Stimulated activated CD4-positive, alpha-beta T cell treated with anti-CD3 and anti-CD28 coated beads, Interleukin-1b, Interleukin-23, amount 100 ng/mL, for 24 hours (primary cell): ENCODE measurements at places on chromosomes 6 and 20.

- no peak for DNase-seq
These were observed 135.2 kb upstream of the PREP start for GRCh38 chr6:105537981-105538578.

- no peak for DNase-seq
These were observed 331.5 kb downstream of the SYNE1 start for GRCh38 chr6:152305672-152306071.

DNA sequence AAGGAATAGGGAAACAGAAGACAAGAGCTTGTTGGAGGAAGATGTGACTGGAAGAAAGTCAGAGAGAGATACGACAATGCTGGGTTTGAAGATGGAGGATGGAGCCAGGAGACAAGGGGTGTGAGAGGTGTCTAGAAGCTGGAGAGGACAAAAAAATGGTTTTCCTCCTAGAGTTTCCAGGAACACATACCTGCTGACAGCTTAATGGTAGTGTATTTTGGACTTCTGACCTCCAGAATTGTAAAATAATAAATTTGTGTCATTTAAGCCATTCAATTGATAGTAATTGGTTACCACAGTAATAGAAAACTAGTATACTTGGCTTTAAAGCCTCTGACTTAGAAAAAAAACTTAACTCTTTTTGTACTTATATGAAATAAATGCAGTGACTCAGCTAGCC, 3.6 kb downstream of the AIG1 start:
- DNase-seq: no peak

- DNase-seq: no peak
These were observed 2.6 kb downstream of the ARMC2 start for GRCh38 chr6:108850669-108851465.

- DNase-seq: no peak
These were observed 12.5 kb downstream of the AGPAT4 start for GRCh38 chr6:161261325-161261724.

DNA sequence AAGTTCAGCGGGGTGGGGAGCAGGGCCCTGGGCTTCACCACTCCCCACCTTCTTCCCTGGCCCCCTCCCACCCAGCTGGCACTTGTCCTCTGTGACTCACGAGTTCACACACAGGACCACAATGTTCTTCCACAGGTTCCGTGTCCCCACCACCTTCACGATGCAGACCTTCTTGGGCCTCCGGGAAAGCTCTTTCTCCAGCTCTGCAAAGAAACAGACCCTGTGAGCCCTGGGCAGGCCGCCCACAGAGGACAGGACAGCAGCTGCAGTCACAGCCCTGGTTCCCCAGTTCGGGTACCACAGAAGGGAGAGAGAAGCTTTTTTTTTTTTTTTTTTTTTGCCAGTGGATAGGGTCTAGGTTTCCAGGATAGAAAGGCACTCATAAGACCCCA, 30.9 kb downstream of the PSMG4 start:
- no peak for DNase-seq

DNA sequence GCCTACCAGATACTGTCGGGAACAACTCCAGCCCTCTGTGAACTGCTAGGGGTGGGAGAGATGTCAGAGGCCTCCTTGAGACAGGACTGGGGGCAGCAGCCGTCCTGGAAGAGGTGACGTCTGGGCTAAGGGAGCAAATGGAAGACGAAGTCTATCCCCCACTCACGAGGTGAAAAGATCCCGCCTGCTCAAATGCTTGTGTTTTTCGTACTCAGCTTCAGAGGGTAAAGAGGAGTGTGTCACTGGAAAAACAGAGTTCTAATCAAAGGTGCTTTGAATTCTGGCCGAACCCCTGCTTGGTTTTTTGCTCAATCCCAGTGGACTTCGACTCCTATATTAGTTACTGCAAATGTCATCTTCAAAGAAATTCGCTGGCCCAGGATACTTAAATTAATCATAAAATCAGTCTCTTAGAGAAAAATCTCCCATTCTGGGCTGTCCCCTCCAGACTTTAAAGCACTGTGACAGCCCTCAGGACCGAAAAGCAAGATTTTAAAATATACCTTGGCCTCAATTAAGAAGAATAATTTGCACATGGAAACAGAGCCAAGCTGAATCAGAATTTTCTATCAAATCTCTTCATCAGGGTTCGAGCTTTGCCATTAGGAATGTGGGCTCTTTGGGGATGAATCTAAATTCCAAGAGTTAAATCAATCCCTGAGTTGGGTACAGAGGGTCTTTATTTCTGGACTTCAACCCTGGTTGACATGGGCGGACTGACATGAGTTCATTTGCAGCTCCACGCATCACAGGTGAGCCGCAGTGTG, 61.8 kb upstream of the AFDN start:
- no peak for DNase-seq

DNA sequence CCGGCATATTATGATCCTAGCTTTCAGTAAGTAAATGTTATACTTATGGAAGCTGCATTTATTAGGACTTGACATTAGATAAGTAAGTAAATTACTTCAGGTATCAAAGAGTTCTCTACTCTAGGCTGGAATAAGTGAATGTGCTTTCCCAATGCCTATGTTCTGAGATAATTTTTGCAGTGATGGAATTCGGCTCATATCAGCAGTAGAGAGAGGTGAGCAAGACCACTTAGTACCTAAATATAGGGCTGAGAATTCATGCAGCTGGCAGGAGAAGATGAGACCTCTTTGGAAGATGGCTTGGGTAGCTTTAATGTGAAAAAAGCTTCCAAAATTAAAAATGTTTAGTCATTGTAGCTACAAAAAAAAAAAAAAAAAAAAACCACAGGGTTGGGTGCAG, 13.3 kb upstream of the BEND3 start:
- DNase-seq: no peak

DNA sequence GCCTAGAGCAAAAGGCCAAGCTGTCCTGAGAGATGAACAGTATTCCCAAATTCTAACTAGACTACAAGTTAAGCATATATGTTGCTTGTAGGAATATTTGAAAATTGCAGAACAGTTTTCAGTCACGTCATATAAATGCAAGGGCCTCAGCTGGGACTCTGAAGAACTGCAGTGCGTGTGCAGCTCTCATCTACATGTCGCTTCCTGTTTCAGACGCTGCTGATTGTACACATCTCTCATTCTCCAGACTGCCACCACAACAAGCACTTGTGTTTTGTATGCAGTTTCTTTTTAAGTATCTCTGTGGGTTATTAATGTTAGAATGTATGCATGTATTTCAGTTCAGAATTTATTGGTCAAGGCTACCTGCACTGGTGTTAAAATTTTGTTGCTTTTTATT, 119.7 kb downstream of the MAP3K4 start:
- DNase-seq: no peak

GRCh38 chr6:26121141-26122004, 34.1 kb downstream of the HFE start:
- no peak for DNase-seq

DNA sequence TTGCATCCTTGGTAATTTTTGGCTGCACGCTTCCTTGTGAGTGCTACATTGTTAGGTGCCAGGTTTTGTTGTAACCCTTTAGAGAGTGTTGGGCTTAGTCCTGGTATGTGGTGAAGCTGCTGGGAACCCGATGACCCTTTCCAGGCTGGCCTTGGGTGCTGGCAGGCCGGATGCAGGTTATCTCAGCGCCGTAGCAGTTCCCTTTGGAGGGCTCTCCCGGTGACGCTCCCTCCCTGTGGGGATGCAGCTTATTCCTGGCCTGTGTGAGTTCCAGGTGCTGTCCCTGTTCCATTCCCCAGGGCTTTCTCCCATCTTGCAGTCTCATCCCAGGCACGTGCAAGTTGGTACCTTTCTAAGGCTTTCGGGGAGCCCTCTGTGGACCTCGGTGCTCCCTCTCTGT, 13.9 kb upstream of the BHLHE23 start:
- no peak for DNase-seq

GRCh38 chr6:158039571-158040050, 57.9 kb downstream of the SYNJ2 start:
- DNase-seq: no peak

- DNase-seq: no peak
These were observed 37.3 kb upstream of the BPIFA2 start for GRCh38 chr20:33130568-33131061.

DNA sequence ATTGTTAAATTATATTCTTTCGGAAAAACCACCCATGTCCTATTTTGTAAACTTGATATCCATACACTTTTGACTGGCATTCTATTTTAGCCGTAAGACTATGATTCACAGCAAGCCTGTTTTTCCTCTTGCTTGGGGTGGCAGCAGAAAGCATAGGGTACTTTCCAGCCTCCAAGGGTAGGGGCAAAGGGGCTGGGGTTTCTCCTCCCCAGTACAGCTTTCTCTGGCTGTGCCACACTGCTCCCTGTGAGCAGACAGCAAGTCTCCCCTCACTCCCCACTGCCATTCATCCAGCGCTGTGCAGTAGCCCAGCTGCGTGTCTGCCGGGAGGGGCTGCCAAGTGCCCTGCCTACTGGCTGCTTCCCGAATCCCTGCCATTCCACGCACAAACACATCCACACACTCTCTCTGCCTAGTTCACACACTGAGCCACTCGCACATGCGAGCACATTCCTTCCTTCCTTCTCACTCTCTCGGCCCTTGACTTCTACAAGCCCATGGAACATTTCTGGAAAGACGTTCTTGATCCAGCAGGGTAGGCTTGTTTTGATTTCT, 2.1 kb upstream of the ESR1 start:
- DNase-seq: no peak

GRCh38 chr20:48722002-48722731, 105.6 kb downstream of the PREX1 start:
- DNase-seq: no peak

GRCh38 chr6:90025523-90026061, 131.3 kb downstream of the GJA10 start:
- DNase-seq: peak; percentile 55

- DNase-seq: no peak
These were observed 170.0 kb upstream of the OLIG3 start for GRCh38 chr6:137664183-137664582.

DNA sequence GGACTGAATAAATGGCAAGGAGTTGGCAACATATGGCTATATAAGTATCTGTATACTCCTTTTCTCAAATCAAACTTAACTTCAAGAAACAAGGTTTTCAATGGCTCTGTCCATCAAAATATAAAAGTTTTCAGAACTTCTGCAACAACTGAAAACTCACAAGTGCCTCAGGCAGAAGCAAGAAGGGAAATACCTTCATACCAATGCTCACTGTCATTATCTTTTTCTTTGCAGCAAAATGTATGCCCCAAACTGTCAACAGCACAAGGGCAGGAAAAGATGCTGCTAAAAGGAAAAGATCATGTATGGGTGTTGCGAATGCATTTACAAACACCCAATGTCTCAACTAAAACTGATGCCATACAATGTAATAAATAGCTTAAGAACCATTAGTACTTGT, 45.9 kb downstream of the PTPRK start:
- DNase-seq: no peak

DNA sequence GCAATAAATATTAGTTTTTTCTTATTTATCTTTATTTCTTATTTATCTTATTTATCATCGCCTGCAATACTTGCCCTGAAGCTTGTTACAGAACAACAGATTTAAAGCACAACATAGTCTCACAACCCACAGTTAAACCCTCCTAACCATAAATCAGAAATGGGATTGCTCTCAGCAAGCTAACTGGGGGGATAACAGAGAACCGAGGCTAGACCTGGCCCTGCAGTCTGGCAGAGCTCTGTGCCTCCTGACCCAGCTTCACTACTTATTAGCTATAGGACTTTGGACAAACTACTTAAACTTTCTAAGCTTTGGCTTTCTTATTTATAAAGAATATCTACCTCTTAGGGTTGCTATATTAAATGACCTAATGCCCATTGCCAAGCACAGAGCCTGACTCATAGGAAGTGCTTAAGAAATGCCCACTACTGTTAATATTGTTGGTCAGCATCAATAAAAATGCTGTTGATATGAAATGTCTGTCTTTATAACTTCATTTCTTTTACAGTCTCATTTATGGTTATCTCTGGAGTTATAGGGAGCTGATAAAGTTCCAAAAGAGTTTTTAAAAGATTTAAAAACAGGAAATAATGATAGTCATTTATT, 87.9 kb upstream of the BEND6 start:
- DNase-seq: no peak

- DNase-seq: no peak
These were observed 4.0 kb downstream of the EDN1 start for GRCh38 chr6:12293931-12294807.

- no peak for DNase-seq
These were observed 72.2 kb downstream of the CDH26 start for GRCh38 chr20:60030471-60030870.

GRCh38 chr6:139334806-139335446, 39.5 kb downstream of the CITED2 start:
- no peak for DNase-seq

GRCh38 chr20:23335521-23335920, 15.1 kb upstream of the NXT1 start:
- no peak for DNase-seq

- no peak for DNase-seq
These were observed 59.8 kb upstream of the HDAC2 start for GRCh38 chr6:114030767-114031166.

DNA sequence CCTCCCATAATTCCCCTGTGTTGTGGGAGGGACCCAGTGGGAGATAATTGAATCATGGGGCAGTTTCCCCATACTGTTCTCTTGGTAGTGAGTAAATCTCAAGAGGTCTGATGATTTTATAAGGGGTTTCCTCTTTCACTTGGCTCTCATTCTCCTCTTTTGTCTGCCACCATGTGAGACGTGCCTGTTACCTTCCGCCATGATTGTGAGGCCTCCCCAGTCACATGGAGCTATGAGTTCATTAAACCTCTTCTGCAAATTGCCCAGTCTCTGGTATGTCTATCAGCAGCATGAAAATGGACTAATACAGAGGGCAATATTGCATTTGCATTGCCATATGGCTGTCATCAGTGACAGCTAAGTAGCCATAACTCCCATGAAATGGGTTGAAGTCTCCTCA, 63.2 kb downstream of the ZNF217 start:
- no peak for DNase-seq

- DNase-seq: no peak
These were observed 120.1 kb downstream of the SNX5 start for GRCh38 chr20:17848249-17849048.

DNA sequence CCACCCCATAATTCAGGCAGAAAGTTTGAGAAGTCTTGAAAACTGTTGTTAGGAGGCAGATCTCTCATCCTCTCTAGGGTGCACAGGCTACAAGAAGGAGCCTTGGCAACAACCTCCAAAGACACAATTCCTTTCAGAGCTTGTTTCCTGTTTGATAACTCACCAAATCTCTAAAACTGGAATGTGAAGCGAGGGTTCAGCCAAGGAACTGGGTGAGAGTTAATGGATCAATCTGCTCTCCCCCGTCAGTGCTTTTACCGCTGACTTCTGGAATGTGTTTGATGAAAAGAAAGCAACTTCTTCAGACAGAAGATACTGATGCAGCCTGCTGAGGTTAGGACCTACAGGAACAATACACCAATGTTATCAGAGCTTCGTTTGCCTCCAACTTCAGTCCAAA, 171.8 kb upstream of the BMP2 start:
- no peak for DNase-seq

GRCh38 chr6:111782887-111783466, 90.3 kb downstream of the FYN start:
- DNase-seq: no peak

- no peak for DNase-seq
These were observed 459.5 kb downstream of the LMBRD1 start for GRCh38 chr6:69337311-69337710.

GRCh38 chr6:119240257-119241110, 109.1 kb downstream of the MAN1A1 start:
- no peak for DNase-seq

GRCh38 chr6:3221578-3221977, 5.9 kb downstream of the TUBB2B start:
- no peak for DNase-seq

- no peak for DNase-seq
These were observed 98.1 kb downstream of the HIVEP2 start for GRCh38 chr6:142846883-142847287.

- no peak for DNase-seq
These were observed 22.1 kb upstream of the CDKN1A start for GRCh38 chr6:36656441-36656840.
